ENCODE measurements at places on chromosomes 7 and 10.

- DNase-seq, result no peak
Observed at GRCh38 chr10:805620-806305, 116.3 kb upstream of the DIP2C start.

DNA sequence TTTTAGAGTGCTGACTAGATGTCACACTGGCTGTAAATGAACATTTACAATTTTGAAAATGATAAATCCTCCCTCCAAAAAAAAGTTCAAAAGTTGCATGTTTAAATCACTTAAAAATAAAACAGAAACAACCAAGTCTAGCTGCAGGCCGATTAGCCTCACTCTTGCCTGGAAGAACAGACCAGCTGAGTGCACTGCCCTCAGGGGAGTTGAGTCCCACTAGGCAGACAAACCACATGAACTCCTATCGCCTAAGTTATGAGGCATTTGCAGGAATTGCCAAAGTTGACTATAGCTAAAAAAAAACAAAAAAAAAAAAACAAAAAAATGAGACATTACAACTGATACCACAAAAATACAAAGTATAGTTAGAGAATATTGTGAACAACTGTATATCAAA, 510.0 kb downstream of the ANKRD7 start:
- no peak for DNase-seq

GRCh38 chr10:71648254-71648932, 71.2 kb downstream of the C10orf105 start:
- no peak for DNase-seq

DNA sequence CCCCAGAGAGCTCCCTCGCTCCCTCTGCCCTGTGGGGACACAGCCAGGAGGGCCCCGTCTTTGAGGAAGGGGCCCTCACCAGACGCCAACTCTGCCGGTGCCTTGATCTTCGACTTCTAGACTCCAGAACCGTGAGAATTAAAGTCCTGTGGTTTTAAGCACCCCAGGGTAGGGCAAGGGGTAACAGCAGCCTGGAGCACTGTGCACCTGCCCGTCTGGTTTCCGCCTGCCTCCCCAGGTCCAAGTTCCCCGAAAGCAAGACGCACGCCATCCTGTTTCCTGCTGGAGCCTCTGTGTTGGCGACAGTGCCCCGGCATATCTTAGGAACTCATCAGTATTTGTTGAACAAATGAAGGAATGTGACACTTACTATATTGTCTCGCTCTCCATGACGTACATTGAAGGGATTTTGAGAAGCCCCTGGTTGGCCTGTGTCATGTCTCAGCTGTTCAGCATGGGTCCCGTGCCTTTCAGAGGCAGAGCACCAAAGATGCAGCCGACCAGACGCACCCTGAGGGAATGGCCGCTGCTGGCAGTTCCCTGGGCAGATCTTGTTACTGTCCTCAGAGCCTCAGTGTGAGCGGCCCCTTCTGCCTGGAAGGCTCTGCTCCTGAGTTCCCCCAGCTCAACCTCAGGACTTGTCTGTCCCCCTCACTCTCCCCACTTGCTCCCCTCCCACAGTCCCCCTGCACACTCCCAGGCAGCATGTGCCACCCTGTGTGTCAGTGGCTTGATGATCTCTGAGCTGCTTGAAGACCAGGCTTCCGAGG, 226.2 kb downstream of the TCERG1L start:
- no peak for DNase-seq

DNA sequence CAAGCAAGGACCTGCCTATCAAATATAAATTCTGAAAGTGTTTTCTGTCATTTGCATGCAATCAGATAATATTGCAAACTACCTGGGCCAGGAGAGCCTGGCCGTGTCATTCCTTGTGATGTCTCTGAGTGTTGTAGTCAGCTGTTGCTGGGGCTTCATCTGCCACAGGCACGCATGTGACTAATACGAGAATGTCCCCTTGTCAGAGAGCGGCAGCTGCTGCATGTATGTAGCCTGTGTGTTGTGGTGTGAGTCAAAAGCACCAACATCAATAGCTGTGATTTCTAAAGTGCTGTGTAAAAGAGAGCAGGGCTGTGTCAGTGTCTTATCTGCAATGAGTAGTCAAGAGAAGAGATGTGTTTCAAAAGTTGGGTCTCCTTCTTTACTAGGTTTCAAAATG, 155.4 kb downstream of the POU6F2 start:
- DNase-seq, result no peak

- no peak for DNase-seq
Observed at GRCh38 chr7:115122388-115122787, 200.5 kb downstream of the MDFIC start.

GRCh38 chr10:26911811-26912461, 51.2 kb upstream of the ABI1 start:
- DNase-seq, result no peak

Data from globus pallidus (tissue), 1 donor.